ENCODE measurements at places on chromosomes 11 and 22. TPM values are rescaled to one million over a fixed set of nuclear protein-coding genes. Genes with fewer than 3 reads are reported as not detected.

BTBD18 gene
- not detected for polyA plus RNA-seq

ANO1 gene
- polyA plus RNA-seq, result 0.27 TPM

MMP27 gene
- not detected for polyA plus RNA-seq

BEST1 gene
- 0.98 TPM for polyA plus RNA-seq

DNA sequence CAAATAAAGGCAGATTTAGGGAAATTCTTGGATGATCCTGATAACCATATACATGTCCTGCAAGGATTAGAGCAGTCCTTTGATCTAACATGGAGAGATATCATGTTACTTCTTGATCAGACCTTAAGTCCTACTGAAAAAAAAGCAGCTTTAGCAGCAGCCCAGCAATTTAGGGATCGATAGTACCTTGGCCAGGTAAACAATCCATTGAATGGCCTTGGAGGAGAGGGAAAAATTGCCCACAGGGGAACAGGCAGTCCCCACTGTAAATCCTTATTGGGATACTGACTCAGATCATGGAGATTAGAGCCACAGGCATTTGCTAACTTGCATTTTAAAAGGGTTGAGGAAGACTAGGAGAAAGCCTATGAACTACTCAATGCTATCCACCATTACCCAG is 47.8 kb downstream of the PRSS23 start:
- DNase-seq, result no peak

DNA sequence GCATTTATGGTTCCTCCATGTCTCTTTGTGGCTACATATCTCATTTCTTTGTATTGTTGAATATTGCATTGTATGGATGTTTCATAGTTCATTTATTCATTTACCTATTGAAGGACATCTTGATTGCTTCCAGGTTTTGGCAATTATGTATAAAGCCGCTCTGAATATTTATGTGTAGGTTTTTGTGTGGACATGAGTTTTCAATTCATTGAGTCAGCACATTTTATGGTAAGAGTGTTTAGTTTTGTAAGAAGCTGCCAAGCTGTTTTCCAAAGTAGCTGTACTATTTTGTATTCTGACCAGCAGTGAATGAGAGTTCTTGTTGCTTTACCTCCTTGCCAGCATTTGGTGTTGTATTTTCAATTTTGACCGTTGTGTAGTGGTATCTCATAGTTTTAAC is 39.2 kb downstream of the KDM2A start:
- DNase-seq, result no peak

- DNase-seq, result no peak
Measured at GRCh38 chr11:134040386-134041302, 28.2 kb upstream of the JAM3 start.

DNA sequence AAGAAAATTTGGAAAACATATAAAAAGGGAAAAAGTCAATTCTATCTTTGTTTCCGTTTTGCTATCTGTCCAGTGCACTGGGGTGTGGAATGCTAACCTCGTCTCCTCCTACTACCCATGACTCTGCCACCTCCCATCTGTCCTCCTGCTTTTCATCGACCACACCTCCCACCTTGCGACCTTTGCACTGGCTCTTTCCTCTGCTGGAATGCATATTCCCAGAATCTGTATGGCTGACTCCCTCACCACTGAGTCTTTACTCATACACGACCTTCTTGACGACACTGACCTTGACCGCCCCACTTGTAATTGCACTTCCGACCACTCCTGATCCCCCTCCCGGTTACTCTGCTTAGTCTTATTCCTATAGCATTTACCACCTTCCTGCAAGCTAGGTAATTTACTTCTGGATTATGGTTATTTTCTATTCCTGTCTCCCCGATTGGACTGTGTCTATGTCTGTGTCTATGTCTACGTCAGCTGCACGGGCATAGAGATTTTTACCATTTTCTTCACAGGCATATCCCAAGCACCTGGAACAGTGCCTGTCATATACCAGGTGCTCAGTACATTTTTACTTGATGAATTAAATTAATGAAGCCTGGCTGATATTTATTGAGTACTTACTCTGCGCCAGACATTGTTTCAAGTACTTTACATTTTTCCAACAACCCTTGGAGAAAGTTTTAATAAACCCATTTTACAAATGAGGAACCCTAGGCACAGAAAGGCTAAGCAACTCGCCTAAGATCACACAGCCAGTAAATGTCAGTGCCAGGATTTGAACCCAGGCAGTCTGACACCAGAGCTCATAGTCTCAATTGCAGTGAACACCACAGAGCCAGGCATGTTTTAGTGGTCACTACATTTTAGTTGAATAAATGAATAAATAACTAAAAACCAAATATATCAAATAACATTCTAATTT is 89.3 kb upstream of the SLC22A12 start:
- no peak for DNase-seq

DNA sequence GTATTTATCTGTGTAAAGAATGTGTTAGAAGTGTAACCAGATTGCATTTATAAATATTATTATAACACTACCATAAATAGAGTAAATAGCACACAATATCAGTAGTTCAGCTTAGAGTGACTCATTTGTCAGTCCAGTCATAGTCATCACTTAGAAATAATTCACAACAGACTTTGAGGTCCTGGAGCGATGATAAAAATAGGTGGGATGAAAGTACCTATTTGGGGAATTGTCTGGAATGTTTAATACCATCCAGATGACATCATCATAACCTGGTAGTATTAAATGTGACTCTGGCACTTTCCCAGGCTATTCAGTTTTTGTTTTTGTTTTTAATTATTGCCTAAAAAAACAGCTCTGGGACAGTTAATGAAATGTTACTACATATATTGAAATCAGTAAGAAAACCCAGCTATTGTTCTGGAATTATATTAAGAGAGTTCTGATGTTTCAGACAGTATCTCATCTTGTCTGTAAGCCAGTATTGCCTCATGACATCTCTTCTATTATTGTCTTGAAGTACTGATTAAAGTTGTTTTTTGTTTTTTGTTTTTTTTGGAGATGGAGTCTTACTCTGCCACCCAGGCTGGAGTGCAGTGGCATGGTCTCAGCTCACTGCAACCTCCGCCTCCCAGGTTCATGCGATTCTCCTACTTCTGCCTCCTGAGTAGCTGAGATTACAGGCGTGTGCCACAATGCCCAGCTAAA is 74.8 kb downstream of the SIK2 start:
- no peak for DNase-seq

DNA sequence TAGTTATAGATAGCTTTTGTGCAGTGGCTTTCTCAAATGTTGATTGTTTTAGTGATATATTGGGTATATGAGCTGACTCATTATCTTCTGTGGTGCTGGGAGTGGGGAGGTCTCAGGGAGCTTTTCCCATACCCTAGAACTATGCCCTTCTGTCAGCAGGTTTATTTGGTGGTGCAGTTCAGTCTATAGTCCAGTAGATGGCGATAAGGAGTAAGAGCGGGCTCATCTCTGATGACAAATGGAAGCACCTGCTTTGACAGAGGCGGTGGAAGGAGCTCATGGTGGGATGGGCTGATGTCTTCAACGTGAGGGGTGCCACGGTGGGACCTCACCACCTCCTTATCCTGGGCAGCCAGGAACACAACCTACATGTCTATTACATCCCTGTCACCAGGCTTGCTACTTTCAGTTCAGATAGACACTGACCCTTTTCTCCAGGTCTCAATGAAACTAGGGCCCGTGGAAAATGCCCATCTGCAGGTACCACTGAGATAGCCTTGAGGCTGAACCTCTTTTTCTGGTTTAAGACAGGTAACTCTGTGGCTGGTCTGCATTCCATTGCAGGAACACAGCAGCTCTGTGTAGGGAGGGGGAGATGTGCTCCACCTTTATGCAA is 13.0 kb upstream of the OR6A2 start:
- DNase-seq, result peak; percentile 35

- peak; percentile 94 for DNase-seq
Measured at GRCh38 chr11:65013888-65014725, at the start of gene ARL2. ARL2 (plus strand) TSS chr11:65014160; CDS start chr11:65014208, 48 bp downstream.

DNA sequence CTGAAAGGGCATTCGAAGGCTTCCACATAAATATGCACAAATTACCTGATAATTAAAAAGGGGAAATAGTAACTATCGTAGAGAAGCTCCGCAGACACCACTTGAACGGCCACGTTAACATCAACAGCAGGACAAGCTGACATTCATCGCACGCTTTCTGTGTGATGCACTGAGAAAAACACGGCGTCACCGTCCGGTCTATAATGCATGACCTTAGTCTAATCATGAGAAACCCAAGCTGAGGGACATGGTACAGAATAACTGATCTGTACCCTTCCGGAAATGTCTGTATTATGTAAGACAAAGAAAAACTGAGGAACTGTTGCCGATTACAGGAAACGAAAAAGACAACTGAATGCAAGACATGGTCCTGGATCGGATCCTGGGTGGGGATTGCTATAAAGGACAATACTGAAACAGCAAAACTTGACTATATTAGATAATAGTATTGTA is 678 bp upstream of the RANGAP1 start:
- DNase-seq, result peak; percentile 22

- DNase-seq, result peak; percentile 67
Measured at GRCh38 chr11:112321501-112322172, 61.0 kb upstream of the PLET1 start.

GRCh38 chr22:39545386-39546365 is 13.1 kb upstream of the RPS19BP1 start:
- DNase-seq, result no peak

GRCh38 chr11:128552783-128553661 is 34.3 kb downstream of the ETS1 start:
- DNase-seq, result no peak
